ENCODE measurements at places on chromosomes 4 and X.
A peak's percentile ranks its signal among the peaks of the same experiment; 100 is the strongest.

GRCh38 chr4:138978600-138978999 is 37.0 kb upstream of the NOCT start:
- no peak for DNase-seq

- DNase-seq = no peak
Measured at GRCh38 chrX:48715876-48716502, 19.5 kb downstream of the SUV39H1 start.

DNA sequence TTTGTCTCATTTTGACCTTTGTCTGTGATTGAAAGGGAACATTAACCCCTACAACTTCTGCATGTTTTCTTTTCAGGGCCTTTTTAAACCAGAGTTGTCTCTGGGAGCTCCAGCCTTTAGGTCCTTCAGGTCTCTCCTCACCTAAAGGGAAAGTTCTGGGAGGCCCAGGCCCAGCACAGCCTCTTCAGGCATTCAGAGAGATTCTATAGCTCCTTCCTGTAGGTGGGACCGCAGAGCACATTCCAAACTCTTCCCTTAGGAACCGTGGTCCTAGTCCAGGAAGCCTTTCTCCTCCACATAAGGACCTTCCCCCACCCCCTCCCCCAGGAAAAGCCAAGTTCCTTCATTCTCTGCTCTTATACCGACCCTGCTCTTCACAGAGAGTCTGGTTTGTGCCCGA is 14.9 kb downstream of the NKX6-1 start:
- no peak for DNase-seq

DNA sequence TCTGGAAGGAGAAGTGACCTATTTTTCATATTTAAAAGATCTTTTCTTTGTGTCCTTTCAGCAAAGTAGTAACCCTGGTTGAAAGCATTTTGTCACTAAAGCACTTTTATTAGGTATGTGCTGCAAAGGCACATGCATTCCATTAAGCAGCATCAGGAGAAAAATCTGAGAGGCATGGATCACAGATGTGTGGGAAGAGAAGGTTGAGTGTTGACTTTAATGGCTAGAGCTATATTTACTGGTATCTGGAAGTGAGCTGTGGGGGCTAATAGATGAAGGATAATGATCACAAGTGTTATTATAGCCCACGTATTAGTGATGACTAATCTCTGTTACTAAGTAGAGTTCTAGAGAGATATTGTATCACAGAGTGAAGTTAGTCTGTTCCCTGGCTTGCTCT is 1520.7 kb downstream of the ARAP2 start:
- DNase-seq = no peak

GRCh38 chr4:99821918-99822503 is 5.4 kb downstream of the DAPP1 start:
- DNase-seq = no peak

- DNase-seq = no peak
Measured at GRCh38 chr4:103024996-103025395, 5.5 kb upstream of the SLC9B1 start.

DNA sequence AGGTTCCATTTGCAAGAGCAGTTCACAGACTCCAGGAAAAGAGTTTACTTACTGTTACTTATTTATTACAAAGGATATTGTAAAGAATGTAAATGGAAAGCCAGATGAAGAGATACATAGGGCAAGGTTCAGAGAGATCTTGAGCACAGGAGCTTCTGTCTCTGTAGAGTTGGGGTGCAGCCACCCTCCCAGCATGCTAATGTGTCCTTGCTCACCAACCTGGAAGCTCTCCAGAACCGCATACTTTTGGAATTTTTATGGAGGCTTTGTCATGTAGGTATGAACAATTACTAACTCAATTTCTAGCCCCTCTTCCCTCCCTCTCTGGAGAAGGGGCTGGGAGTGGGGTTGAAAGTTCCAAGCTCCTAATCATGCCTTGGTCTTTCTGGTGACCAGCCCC is 857.2 kb downstream of the RPA4 start:
- DNase-seq = no peak

- no peak for DNase-seq
Measured at GRCh38 chr4:158884280-158884679, 115.5 kb downstream of the FNIP2 start.

GRCh38 chr4:155709918-155710317 is 43.3 kb downstream of the GUCY1A1 start:
- no peak for DNase-seq

- no peak for DNase-seq
Measured at GRCh38 chr4:87360338-87360935, 30.6 kb downstream of the HSD17B11 start.

GRCh38 chrX:133335027-133335426 is 80.3 kb downstream of the GPC4 start:
- peak; percentile 25 for DNase-seq

GRCh38 chrX:22053481-22053880 is 21.4 kb downstream of the PHEX start:
- DNase-seq = no peak

DNA sequence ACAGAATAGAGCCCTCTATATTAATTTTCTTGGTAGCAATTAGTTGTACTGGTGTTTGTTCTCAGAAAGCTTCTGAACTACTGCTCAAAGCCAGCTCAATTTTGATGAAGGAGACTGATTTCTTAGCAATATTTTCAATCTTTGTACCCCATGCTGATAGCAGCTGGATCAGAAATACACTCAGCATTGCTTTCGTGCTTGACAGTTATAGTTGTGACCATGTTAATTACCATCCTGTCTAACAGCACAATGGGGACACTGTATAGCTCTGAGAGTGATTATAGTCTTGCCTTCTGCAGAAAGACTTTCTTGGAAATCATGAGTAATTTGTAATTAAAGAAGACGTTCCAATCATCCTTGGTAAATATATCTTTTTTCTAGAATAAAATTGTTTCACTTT is 79.7 kb upstream of the GNPDA2 start:
- DNase-seq = no peak

GRCh38 chr4:3871181-3871852 is 105.1 kb downstream of the ADRA2C start:
- DNase-seq = no peak

GRCh38 chrX:30217465-30217864 is 2.1 kb downstream of the MAGEB2 start:
- DNase-seq = no peak

DNA sequence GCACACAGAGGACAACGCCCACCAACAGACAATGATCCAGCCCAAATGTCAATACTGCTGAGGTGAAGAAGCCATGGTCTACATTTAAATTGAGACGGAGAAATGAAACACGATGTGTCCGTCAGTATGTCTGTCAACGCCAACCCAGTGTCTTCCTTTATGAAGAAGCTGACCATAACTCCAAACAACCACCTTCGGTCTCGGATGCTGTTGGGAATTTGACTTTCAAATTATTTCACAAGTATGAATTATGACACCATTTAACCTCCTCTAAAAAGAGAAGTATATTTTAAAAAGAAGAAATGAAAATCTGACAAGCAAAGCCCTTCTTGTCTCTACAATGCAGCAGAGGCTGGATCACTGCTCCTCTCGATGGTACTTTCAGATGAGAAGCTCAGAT is 123.7 kb upstream of the MAP3K15 start:
- no peak for DNase-seq

GRCh38 chr4:111602848-111603247 is 542.4 kb upstream of the FAM241A start:
- DNase-seq = no peak
